ENCODE measurements at places on chromosomes 2 and 18.

- no peak for DNase-seq
Measured at GRCh38 chr2:133843091-133843490, 274.8 kb upstream of the NCKAP5 start.

DNA sequence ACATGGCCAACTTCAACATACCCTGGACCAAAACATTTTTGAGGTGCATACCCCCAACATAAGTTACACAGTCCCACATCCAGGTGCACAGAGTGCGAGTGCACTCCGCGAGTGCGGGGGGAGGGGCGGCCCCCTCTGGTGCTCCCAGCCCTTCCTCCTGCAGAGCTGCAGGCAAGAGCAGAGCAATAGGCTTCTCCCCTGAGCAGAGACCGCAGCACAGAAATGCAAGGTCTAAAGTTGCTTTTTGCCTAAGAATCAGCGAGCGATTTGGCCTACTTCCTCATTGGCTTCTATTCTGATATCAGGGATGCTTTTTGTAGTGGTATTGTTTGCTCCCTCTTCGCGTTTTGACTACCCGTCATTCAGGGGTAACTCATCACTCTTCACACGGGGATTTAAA lies 40.6 kb downstream of the BOLA3 start:
- no peak for DNase-seq

DNA sequence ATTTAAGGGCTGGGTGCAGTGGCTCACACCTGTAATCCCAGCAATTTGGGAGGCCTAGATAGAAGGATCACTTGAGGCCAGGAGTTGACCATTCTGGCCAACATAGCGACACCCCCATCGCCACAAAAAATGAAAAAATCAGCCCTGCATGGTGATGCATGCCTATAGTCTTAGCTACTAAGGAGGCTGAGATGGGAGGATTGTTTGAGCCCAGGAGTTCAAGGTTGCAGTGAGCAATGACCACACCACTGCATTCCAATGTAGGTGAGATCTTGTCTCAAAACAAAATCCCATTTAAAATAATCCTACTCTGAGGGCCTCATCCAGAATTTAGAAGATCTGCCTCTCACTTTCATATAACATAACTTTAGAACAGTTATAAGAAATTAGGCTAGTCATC lies 2.7 kb upstream of the SERTAD2 start:
- no peak for DNase-seq

DNA sequence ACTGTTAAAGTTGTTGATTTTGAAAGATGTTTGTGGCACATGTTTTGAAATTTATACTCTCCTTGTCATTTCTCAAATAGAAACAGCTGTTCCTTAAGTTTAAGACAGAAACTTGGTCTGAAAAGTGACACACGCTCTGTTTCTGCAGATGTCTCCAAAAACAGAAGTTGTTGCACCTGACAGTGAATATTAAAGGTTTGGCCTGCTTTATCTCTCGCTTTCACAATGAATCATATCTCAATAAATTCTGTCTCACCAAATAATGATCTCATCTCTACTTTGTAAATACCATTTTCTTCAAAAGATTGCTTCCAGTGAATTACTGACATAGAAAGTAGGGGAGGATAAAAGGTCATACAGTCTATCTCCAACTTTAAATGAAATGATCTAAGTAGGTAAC lies 294.9 kb upstream of the SYT4 start:
- no peak for DNase-seq

All from CD4-positive, alpha-beta T cell treated with Interleukin-12 subunit alpha and Interleukin-12 subunit beta, for 1 hour (primary cell).